ENCODE measurements at places on chromosomes 2 and 18. TPM values are rescaled to one million over a fixed set of nuclear protein-coding genes. Genes with fewer than 3 reads are reported as not detected.

FHOD3 gene
- polyA plus RNA-seq = 15.2 TPM

GAL3ST2 gene
- polyA plus RNA-seq = not detected

DIS3L2 gene
- 14.8 TPM for polyA plus RNA-seq

CYB5A gene
- 243 TPM for polyA plus RNA-seq

PLGLB2 gene
- not detected for polyA plus RNA-seq

MAL gene
- polyA plus RNA-seq = 206 TPM
